ENCODE measurements at places on chromosomes 3 and 15. TPM values are rescaled to one million over a fixed set of nuclear protein-coding genes. Genes with fewer than 3 reads are reported as not detected.

ATP10A gene
- total RNA-seq, result 1.00 TPM

C3orf20 gene
- total RNA-seq, result not detected

REC114 gene
- total RNA-seq, result not detected

IGDCC3 gene
- not detected for total RNA-seq

FANCD2OS gene
- not detected for total RNA-seq

SNX33 gene
- 16.7 TPM for total RNA-seq

HYKK gene
- total RNA-seq, result 1.4 TPM

CASR gene
- total RNA-seq, result not detected
